HT-29 (cell line): ENCODE measurements at places on chromosomes 3 and 15.

- peak; percentile 27 for DNase-seq
These were observed 2.2 kb downstream of the C15orf39 start for GRCh38 chr15:75203908-75204263.

GRCh38 chr15:70504299-70504951 lies 258.9 kb downstream of the UACA start:
- DNase-seq: peak; percentile 68

DNA sequence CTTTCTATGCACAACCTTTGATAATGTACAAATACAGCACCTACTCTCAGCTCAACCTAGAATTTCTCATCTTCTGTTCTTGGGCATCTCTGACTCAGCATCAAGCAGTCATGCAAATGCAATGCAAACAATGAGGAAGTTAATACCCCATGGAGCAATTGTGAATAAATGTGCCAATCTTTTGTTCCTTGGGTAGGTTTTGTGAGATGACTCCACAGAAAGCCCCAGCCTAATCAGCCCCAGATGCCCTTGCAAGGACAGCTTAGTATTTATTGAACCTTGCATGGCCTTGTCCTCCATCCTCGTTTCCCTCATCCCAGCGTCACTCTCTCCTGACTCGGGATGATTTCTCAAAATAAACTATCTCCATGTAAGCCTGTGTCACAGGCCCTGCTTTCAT lies 494.7 kb upstream of the NECTIN3 start:
- peak; percentile 30 for DNase-seq

- no peak for DNase-seq
These were observed 34.8 kb downstream of the SUMF1 start for GRCh38 chr3:4432259-4432658.

GRCh38 chr3:141100531-141101320 lies 49.6 kb downstream of the SPSB4 start:
- DNase-seq: no peak

DNA sequence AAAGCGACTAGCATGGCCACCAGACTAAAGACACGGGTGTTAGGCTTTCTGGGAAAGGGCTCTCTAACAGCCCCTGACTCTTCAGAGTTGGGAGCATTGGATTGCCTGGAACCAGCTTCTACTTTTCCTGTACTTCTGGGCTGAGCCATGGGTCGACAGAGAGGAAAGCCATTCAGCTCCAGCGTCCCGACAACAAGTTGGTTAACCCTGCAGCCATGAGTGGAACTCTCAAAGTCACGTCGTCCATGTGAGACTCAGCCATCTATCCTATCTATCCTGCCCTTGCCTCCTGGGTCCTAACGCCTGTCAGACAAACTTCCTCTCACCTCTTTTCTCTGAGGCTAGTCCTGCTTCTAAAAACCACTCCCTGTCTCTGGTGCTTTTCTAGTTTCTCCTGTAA lies 32.6 kb upstream of the TBC1D5 start:
- DNase-seq: no peak

- no peak for DNase-seq
These were observed 476.6 kb upstream of the TGFBR2 start for GRCh38 chr3:30129765-30130164.

DNA sequence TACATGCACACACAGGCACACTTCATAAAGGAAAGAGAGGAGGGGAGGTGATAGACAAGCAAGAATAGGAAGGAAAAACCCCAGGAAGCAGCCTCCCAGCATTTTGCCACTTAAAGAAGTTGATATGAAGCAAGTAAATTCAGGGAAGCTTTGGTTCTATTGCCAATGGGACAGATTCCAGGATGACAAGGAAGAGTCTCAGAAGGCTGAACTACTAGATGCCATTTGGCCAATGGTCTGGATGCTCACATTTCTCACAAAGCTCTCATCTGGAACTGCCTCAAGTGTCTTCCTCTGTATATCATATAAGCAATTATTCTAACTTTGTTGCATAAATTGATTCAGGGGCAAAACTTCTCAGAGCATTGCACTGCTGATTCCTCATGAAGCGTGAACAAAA lies 78.8 kb upstream of the STRIT1 start:
- no peak for DNase-seq

DNA sequence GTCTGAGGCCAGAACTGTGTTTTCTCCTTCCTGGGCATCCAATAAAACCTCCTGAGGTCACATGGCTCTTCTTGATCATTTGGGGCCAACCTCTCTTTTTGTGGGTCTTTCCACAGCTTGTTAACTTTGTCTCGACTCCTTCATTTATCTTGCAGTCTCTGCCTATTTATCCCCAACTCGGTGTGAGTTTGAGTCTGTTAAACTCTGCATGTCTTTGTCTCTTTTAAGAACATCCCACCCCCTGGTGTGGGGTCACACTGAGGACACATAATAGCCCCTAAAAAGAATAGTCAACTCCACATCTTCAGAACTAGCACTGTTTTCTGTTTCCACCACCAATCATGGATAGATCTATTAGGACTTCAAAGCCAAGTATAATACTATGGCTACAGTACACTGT lies 187.2 kb downstream of the TLE3 start:
- DNase-seq: no peak

- no peak for DNase-seq
These were observed 56.1 kb downstream of the CACNA2D2 start for GRCh38 chr3:50447290-50447840.

DNA sequence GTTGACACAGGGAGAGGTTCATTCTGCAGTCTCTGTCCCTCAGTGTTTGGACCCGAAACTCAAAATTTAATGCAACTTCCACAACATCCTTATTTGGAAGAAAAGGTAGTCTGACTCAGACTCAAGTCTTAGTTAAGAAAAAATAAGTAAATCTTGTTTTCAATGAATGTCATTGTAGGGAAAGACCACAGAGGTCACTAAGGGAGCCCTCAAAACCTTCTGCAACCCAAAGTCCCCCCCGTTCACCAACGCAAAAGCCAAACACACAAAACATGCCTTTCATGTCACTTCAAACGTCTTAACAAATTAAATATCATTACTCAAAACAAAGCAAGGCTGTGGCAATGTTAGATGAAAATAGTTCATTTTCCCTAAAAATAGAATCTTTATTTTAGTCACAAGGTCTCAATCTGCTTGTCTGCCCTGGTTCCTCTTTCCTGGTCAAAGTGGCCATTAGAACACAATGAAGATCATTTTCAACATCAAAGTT lies 20.9 kb upstream of the SSUH2 start:
- no peak for DNase-seq

- no peak for DNase-seq
These were observed 16.9 kb downstream of the TMEM43 start for GRCh38 chr3:14141602-14142341.

DNA sequence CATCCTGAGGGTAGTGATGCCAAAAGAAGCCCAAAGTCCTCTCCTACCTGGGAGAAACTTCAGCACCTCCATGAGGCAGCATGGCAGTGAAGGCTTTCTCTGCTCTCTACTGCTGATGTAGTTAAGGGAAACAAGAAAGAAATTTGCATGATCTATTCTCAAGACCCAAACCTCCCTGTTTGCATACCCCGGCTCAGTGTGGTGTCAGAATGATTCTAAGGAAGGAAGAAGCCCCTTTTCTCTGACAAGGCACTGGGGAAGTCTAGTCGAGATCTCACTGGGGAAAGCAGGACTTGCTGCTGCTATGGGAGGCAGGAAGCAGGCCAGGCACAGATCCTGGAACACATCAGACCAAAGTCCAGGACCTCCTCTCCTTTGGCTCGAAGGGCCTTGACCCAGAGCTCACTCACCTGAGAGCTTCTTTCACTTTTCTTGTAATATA lies 89.4 kb upstream of the ICE2 start:
- no peak for DNase-seq

GRCh38 chr3:178097576-178097975 lies 438.7 kb upstream of the KCNMB2 start:
- no peak for DNase-seq

GRCh38 chr3:137845194-137845593 lies 81.1 kb downstream of the SOX14 start:
- no peak for DNase-seq

GRCh38 chr3:5016211-5017161 lies 37.2 kb downstream of the BHLHE40 start:
- DNase-seq: peak; percentile 42

- DNase-seq: no peak
These were observed 80.0 kb upstream of the MRPS22 start for GRCh38 chr3:139263798-139264197.

DNA sequence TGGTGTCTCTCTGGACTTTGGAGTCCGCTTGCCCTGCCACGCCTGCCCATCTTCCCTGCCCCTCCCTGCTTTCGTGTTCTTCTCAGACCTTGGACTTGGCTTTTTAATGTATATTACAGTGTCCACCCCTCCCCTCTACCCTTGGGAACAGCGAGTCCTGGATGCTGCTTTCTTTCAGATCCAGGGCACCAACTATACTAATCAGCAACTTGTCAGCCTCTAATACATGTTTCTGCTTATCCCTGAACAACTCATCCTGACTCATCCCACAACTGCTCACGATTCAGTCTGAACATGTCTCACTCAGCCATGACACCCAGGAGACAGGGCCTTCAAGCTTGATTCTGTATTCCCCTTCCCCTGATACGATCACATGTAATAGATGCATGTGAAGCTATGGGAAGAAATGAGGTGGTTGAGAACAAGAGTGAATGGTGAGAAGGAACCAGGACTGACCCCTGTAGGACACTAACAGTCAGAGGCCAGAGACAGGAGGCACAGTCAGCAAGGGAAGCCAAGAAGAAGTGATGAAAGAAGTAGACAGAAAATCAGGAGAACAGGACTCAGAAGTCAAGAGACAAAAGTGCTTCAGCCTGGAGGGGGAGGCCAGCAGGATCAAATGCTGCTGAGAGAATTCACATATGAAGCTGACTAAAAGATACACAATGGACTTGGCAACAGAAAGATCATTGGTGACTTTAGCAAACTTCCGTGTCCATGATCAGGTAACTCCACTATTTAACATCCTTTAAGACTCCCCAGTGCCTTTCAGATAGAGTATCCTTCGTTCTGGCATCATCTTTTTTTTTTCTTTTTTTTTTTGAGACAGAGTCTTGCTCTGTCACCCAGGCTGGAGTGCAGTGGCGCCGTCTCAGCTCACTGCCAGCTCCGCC lies 35.4 kb downstream of the BCL2L10 start:
- no peak for DNase-seq

- peak; percentile 72 for DNase-seq
These were observed 127.0 kb downstream of the KLHL25 start for GRCh38 chr15:85667491-85668424.

GRCh38 chr15:95035106-95035505 lies 803.7 kb downstream of the MCTP2 start:
- no peak for DNase-seq

DNA sequence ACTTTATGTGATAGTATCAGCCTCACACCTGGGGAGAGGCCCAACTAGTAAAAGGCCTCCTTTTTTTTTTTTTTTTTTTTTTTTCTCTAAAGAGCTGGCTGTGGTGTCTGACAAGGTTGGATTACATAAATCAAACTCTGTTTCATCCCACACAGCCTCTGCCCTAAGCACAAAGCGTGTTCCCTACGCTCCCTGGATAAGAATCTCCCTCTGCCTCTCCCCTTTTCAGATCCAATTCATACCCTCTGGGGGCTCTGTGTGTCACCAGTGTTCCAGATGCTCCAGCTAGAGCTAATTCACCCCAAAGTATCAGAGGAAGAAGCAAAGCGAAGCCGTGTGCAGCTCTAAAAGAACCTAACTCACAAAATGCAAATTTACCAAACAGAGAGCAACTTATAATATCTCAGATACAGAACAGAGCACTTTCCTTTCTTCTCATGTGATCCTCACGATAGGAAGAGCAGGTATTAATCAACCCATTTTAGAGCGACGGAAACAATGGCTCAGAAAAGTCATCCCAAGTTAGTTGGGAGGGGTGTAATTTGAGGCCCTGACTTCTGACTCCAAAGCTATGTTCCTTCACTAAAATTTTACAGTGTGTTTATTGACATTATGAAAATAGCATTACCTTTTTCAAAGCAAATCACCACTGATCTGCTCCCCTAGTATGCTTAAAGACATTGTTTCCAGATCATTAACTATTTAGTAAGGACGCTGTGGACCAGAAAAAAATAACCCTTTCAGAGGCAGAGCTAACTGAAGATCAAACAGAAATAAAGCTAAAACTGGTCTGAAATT lies 12.4 kb downstream of the BMF start:
- DNase-seq: no peak

DNA sequence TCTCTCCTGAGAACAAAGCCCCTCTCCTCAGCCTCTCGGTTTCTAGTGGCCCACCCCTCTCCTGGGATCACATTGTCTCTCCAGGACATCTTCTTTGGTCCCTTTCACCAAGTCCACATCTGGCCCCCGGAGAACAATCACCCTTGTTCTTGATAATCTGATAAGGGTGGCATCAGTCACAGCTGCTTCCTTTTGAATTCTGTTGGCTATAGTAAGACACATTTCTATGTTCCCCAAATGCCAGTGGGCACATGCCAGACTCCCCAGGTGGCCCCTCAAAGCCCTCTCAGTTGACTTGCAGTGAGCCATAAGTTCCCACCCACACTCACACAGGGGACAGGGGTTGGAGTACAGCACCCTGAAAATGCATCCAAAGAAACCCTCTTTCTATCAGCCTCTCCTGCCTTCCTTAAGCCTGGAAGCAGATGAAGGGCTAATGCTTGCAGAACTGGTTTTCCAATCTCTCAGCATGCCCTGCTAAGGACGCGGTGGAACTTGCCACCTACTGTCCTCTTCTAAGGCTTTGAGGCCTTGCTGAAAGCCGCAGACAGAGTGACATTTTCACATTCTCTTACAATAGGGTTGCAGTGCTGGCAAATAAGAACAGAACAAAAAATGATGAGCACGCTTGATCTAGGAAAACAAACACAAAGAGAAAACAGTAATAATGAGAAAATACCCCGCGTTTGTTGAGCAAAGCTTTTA lies 101.3 kb upstream of the SLCO3A1 start:
- no peak for DNase-seq

- no peak for DNase-seq
These were observed 46.0 kb upstream of the RASGRF1 start for GRCh38 chr15:79136434-79137046.

GRCh38 chr3:17655743-17656142 lies 86.7 kb downstream of the TBC1D5 start:
- DNase-seq: no peak

GRCh38 chr3:64021922-64022321 lies 1.4 kb downstream of the PSMD6 start:
- DNase-seq: no peak

DNA sequence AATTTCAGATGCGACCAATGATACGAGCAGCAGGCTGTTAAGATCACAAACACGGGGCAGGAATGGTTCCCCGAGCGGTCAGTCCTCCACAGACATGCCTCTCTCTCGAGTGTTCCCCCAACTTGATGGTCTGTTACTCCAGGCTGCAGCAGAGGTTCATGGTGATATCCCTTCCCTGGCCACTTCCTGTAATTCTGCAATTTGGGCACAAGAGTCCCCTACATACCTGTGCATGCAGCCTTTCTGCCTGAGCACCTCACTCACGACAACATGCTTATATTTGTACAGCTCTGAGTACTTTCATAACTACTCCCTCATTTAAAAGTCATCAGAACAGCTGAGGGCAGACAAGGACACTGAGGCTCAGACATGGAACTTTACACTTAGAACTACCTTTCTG lies 408.1 kb upstream of the NR2F2 start:
- peak; percentile 54 for DNase-seq

- no peak for DNase-seq
These were observed 4.6 kb downstream of the OR5K3 start for GRCh38 chr3:98395101-98395500.
